Umbilical cord (tissue), 2 donors: ENCODE measurements at places on chromosomes 4 and X.

GRCh38 chr4:128311659-128312403, 24.2 kb upstream of the PGRMC2 start:
- DNase-seq = no peak

DNA sequence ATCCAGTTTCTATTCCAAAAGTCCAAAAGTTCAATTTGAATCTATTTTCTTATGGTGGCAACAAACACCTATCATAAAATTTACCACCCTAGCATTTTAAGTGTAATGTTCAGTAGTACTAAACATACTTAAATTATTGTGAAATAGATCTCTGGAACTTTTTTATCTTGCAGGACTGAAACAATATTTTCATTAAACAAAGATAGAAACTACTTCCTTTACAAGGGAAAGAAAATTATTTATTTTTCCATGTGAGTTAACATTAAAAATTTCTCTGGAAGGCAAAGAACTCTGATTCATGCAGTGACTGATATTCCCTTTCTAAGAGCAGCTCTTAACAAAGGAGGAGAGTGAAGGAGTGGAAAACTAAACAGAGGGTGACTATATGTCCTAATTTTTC, 40.2 kb downstream of the ADH7 start:
- DNase-seq = no peak

DNA sequence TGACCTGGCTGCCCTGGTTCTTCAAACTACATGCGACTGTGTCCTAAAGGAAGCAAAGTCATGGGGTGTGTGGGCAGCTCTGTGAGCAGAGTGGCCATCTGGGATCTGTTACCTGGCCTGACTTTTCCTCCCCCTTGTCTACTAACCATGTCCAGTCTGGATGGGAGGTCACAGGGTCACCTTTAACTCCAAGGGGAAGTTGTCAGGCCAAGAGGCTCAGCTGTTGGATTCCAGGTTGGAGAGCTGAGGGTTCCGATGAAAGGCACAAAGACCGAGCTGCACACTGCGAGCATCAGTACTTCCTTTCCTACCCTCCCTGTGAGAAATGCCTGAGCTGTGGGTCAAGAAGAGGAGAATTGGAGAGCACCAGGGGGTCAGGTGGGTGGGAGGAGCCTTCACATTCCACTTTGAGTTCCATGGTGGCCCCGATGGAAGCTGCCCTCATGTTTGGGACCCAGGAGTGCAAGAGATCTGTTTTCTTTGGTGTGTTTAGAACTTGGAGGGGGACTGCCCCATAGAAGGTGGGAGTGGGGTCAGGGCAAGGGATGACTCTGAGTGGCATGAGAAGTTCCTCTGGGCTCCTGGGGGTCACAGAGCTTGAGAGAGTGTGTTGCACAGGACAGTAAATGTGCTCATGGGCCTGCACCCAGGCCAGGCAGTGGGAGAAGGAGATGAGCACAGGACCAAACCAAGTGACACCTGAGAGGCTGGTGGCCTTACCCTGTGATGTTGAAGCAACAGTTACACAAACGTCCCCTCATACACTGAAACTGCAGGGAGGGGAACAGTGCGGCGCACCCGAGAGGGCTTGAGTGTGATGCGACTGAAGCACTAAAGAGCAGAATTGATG, 36.2 kb downstream of the RGS12 start:
- no peak for DNase-seq

DNA sequence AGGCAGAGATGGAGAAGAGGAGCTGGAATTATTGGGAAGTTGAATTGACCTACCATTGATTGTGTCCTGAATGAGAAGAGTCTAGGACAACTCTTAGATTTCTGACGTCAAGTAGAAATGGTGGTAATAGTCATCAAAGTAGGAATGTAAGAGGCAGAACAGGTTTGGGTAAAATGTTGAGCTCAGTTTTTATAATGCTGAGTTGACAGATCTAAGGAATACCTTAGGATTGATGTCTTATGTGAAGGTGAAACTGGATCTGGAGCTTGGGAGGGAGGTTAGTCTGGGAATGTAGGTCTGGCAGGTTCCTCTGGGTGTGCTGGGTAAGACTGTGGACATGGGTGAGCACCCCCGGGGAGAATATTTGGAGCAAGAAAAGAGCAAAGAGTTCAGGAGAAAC, 31.9 kb downstream of the JADE1 start:
- no peak for DNase-seq

- DNase-seq = no peak
Observed at GRCh38 chrX:8204169-8204935, 33.3 kb upstream of the VCX2 start.

DNA sequence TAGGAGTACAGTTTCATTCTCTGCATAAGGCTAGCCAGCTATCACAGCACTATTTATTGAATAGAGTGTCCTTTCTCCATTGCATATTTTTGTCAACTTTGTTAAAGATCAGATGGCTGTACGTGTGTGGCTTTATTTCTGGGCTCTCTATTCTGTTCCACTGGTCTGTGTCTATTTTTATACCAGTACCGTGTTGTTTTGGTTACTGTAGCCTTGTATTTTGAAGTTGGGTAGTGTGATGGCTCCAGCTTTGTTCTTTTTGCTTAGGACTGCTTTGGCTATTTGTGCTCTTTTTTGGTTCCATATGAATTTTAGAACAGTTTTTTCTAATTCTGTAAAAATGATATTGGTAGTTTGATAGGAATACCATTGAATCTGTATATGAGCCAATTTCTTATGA, 182.1 kb upstream of the DIAPH2 start:
- no peak for DNase-seq

- DNase-seq = no peak
Observed at GRCh38 chr4:71126719-71127118, 133.3 kb downstream of the DCK start.

- DNase-seq = peak; percentile 53
Observed at GRCh38 chr4:5033281-5033841, 14.1 kb upstream of the CYTL1 start.
